Activated naive CD8-positive, alpha-beta T cell treated with anti-CD3 and anti-CD28 coated beads for 36 hours (primary cell): ENCODE measurements at places on chromosomes 3 and 15. TPM values are rescaled to one million over a fixed set of nuclear protein-coding genes. Genes with fewer than 3 reads are reported as not detected.

GRCh38 chr15:62976301-62976881 is 66.2 kb upstream of the TPM1 start:
- DNase-seq, result no peak

- DNase-seq, result no peak
Measured at GRCh38 chr3:73549051-73549600, 75.6 kb downstream of the PDZRN3 start.

GRCh38 chr3:126445506-126445905 is 30.2 kb downstream of the ZXDC start:
- no peak for DNase-seq

- no peak for DNase-seq
Measured at GRCh38 chr3:194761384-194761783, 75.7 kb downstream of the FAM43A start.

DNA sequence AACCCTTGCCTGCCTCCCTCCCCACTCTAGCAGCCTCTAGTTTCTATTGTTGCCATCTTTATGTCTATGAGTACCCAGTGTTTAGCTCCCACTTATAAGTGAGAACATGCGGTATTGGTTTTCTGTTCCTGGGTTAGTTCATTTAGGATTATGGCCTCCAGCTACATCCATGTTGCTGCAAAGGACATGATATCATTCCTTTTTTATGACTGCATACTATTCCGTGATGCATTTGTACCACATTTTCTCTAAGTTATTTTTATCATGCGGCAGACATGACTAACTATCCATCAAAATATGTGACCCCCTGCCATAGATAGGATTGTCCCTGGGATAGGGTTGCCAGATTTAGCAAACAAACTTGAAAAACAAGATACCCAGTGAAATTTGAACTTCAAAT is 58.4 kb downstream of the NR1D2 start:
- DNase-seq, result no peak

- DNase-seq, result no peak
Measured at GRCh38 chr3:132265028-132265427, 52.2 kb upstream of the ACP3 start.

DNA sequence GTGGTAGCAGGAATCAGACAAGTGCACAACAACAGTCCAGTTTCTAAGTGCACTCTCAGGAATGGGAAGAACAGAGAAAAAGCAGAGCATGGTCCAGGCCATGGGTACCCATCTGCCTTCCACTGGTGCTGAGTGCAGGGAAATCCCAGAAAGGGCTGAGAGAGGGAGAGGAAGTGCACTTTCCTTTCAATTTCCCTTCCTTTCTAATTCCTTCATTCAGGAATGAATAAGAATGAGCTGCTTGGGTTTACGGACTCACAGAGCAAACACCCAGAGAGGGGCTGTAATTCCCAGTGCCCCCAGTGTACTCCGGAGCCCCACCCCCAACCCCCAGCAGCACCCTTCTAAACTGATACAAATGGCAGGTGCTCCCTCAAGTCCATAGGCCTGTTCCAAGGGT is 300.6 kb downstream of the FOXP1 start:
- no peak for DNase-seq

DNA sequence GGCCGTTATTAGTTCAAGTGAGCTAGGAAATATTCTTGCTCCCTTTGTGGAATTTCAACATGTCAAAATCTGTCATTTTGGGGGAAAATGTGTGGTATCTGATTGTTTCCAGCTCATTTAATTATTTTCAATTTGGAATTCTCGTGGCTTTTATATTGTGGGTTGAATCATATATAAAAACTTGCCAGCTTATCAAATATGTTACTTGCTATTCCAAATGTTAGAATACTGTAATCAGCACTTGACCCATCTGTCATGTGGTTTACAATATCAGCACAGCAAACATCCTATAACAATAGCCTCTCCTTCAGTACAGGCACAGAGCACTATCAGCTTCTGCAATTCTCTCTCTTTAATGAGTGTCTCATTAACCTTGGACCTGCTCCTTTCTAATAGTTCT is 130.2 kb upstream of the FEZF2 start:
- DNase-seq, result no peak

GRCh38 chr15:80450811-80451321 is 46.7 kb downstream of the ARNT2 start:
- DNase-seq, result no peak

- DNase-seq, result peak; percentile 43
Measured at GRCh38 chr3:130759692-130760338, 13.2 kb upstream of the PIK3R4 start.

GRCh38 chr15:99073008-99073717 is 31.7 kb upstream of the SYNM start:
- no peak for DNase-seq

DNA sequence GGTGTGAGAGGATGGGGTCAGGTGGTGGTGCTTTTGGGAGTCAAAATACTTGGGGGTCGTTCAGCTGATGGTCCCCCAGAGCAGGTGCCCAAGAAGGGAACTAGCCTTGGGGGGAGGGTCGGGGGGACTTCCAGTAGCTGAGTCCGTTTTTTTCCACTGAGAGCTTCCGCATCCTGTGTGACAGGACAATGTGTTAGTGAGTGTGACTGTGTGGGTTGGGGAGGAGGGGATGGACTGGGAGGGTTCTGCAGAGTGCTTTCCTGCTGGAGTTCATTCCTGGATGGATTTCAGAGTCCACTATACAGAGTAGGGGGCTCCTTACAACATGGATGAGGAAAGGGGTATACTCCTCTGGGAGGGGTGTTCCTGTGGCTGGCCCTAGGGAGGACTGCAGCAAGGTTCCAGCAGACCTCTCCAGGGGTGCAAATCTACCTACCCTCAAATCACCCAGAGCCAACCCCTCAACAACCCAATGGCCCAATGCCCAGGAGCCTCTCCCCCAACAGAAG is 601 bp upstream of the HYAL2 start:
- DNase-seq, result no peak

- DNase-seq, result no peak
Measured at GRCh38 chr3:145522893-145523651, 637.9 kb downstream of the PLOD2 start.

DNA sequence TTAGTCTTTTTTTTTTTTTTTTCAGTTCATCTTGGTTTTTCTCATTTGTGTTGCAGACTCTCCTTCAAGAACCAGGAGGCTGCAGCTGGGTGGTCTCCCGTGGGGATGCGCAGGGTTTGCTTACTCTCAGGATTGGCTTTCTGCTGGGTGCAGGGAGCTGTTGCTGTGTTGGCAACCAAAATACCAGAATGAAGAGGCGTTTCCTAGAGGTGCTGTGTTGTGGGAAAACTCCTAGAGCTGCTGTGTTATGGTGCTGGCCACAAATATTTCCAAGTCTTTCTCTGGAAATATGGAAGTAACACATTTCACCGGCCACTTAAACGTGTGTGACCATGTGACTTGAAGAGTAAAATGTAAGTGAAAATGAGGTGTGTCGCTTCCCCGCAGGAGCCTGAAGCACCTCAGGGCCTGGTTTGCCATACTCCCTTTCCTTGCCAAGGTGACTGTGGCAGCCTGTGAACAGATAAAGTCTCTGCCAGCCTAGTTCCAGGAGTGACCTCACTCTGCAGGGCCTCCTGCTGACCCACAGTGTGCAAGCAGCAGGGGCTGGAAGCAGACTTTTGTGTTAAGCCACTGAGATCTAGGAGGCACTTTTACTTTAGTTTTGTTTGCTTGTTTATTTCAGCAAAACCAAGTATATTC is 258.9 kb downstream of the ADAMTS17 start:
- no peak for DNase-seq

DNA sequence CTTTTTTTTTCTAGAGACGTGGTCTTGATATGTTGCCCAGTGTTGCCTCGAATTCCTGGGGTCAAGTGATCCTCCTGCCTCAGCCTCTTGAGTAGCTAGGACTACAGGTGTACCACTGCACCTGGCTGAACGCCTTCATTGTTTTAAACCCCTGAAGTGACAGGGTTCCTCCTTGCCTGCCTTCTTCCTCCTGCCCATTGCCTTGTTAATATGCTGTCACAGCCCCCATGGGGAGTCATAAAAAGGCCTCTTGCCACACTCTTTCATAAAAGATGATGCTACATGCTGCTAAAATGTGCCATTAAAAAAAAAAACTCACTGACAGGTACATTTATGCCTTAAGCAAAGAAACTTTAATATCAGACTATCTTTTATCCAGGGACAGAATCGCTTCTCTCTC is 116.8 kb upstream of the SKOR1 start:
- DNase-seq, result no peak

DNA sequence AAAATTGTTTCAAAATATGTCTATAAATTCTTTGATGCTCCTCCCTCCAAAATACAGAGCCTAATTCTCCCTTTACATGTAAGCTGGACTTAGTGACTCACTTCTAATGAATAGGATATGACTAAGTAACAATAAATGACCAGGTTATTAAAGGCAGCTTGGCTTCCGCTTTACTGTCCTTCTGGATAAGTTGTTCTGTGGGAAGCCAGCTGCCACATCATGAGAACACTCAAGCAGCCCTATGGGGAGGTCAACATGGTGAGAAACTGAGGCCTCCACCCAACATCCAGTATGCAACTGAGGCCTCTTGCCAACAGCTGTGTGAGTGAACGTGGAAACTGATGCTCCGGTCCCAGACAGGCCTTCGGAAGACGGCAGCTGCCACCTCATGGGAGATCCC is 247.3 kb upstream of the CHRM5 start:
- no peak for DNase-seq

- DNase-seq, result no peak
Measured at GRCh38 chr3:143084856-143085731, 34.5 kb upstream of the CHST2 start.

DNA sequence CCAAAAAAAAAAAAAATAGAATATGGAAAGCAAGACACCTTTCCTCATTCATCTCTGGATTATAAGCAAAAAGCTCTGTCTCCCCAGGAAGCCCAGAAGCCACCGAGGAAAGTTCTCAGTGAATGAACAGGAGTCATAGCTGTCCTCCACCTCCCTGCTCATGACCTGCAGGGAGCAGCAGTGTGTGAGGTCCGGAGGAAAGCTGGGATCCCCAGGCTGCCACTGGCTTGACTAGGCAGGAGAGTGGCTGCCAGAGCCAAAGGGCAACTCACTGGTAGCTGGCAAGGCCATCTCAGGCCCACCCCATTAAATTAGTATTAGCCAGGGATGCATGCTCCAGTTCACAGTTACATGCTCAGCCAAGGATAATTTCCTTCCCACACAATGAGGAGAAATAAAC is 191.6 kb upstream of the STT3B start:
- no peak for DNase-seq

DNA sequence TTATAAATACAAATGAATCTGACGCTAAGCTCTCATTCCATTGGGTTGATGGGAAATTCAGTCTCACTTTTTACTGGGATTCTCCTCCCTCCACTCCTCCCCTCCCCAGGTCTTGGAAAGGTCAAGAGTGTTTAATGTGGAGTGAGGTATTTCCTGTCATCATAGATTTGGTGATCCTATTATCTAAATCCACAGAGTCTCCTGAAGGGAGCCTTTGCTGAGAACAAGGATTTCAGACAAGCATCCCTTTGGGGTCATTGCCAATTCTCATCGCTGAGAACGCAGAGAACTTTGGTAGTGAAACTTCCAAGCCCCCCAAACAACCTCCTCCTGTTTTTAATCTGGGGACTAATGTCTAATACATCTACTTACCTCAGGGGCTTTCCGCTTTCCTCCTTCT is 297.9 kb downstream of the OTOL1 start:
- DNase-seq, result no peak

- no peak for DNase-seq
Measured at GRCh38 chr3:152338159-152338720, 69.5 kb downstream of the MBNL1 start.

GRCh38 chr3:41350441-41350840 is 151.1 kb downstream of the CTNNB1 start:
- no peak for DNase-seq

DNA sequence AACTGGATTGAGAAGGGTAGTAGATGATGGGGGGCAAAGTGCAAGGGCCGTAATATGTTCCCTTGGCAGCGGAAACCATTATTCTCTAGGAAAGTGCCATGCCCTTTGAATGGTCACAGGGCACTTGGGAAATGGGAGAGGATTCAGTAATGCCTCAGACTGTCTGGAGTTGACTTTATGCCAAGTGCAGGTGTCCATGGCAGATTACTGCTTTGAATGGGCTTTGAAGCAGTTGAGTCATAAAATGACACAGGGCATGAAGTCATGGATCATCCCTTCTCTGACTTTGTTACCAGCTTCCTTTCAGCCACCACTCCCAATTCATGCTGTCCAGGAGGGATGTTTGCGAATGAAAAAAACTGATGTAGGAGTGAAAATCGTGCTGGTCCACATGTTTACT is 20.1 kb downstream of the AADACL2 start:
- DNase-seq, result no peak

- DNase-seq, result no peak
Measured at GRCh38 chr3:45817831-45818522, 21.6 kb upstream of the SLC6A20 start.

- DNase-seq, result peak; percentile 26
Measured at GRCh38 chr3:11655196-11655928, 11.6 kb upstream of the VGLL4 start.

GRCh38 chr15:66802025-66803001 is 100.3 kb downstream of the SMAD6 start:
- no peak for DNase-seq

GRCh38 chr3:56903231-56903782 is 101.6 kb upstream of the ARHGEF3 start:
- DNase-seq, result no peak

DNA sequence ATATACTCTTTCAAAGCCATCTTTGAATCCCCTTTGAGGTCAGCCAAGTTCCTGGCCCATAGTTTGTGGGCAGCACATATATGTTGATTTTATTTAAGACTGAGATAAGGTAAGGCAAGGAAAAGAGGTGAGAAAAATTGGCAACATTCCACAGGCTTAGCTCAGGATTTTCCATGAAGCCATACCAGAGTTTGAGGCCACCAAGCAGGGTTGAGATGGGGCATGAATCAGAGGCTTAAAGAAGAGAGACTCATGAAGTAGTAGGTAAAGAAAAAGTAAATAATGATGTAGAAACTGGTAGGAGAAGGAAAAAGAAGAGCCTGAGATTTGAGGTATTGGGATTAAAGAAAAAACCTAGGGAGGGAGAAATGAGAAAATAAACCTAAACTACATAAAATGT is 89.2 kb downstream of the MYO5A start:
- DNase-seq, result no peak

ZSCAN29 gene
- 23.2 TPM for total RNA-seq

TGM4 gene
- not detected for total RNA-seq

SLC22A14 gene
- total RNA-seq, result not detected

CACNA2D2 gene
- total RNA-seq, result 0.70 TPM

PLCB2 gene
- total RNA-seq, result 40.8 TPM

GFM1 gene
- 82.8 TPM for total RNA-seq

PLAAT1 gene
- total RNA-seq, result 0.28 TPM

CFAP91 gene
- 0.47 TPM for total RNA-seq

KLHL6 gene
- total RNA-seq, result 26.8 TPM

OIP5 gene
- 21.6 TPM for total RNA-seq

GOLGA6L9 gene
- total RNA-seq, result 2.1 TPM

ZIC1 gene
- total RNA-seq, result not detected

STXBP5L gene
- not detected for total RNA-seq

RPL35A gene
- 1,626 TPM for total RNA-seq

CCDC13 gene
- total RNA-seq, result not detected

ECE2 gene
- not detected for total RNA-seq
